ENCODE measurements at places on chromosomes 2 and 18.

- DNase-seq: no peak
Measured at GRCh38 chr2:19262150-19262549, 96.3 kb downstream of the OSR1 start.

- DNase-seq: no peak
Measured at GRCh38 chr18:67672155-67672554, 155.6 kb upstream of the DSEL start.

DNA sequence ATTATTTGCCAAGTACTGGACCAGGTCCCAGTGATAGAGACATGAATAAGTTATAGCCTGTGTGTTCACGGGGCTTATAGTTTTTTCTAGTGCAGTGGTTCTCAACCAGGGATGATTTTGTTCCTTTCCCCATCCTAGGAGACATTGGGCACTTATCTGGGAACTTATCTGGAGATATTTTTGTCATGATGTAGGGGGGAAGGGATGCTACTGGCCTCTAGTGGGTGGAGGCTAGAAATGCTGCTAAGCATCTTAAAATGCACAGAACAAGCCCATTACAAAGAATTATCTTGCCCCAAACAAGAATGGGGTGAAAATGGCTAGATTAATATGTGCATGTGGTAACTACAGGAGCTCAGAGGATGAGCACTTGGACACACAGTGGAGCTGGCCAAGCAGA is 75.2 kb downstream of the KLHL29 start:
- no peak for DNase-seq

GRCh38 chr2:241859436-241860183 is 916 bp upstream of the PDCD1 start:
- DNase-seq: peak; percentile 87

- peak; percentile 31 for DNase-seq
Measured at GRCh38 chr2:169928463-169928864, 101.2 kb downstream of the UBR3 start.

DNA sequence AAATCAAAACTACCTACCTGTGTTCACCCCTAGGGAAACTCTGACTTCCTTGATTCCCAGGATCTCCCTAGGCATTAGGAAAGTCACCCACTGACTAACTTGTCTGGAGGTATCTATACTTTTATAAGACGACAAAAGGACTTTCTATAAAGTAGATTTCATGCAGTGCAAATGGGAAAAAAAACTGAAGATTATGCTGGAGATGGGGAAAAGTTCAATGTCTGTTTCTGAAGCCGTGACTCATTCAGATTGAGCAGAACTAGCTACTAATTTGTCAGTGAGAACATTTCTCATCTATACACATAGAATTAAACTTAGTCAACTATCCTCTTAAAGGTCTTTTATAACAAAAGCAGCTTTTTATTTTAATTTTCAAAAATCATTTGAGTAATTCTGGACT is 6.0 kb downstream of the SEPTIN10 start:
- no peak for DNase-seq

DNA sequence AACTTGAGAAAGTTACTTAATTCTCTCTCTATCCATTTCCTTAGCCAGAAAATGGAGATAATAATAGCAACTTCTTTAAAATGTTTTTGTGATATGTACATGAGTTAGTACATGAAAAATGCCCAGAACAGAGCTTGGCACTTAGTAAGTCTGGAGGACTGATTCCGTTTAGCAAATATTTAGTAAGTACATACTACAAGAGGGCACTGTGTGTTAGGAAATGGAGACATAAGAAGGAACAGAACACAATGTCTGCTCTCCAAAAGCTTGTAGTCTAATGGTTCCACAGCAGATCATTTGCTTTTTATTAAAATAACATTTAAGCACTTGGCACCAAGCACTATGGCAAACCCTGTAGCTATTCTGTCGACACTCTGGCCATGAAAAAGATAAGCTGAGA is 47.5 kb upstream of the CDH20 start:
- no peak for DNase-seq

DNA sequence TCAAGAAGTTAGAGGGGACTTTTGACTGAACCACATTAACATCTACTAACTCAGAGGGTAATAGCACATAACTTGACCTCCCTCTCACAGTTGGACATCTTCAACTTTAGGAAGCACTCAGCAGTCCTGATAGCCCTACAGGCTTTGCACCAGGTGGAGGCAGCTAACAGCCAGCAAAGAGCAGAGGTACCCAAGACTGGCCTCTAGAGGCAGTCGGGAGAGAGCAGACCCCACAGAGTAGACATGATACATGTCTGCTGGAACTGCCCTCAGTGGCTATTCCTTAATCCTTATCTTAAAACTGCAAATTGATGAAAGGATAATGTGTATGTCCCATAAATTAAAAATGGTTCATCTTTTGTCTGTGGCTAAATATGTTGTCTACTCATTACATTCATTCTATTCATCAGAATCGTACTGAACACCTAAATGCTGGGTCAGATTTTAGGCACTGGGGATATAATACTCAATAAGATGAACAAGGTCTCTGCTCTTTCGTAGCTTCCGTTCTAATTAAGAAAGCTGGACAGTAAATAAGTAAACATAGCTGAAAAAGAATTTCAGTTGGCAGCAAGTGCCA is 49.8 kb downstream of the CAB39 start:
- DNase-seq: peak; percentile 33

DNA sequence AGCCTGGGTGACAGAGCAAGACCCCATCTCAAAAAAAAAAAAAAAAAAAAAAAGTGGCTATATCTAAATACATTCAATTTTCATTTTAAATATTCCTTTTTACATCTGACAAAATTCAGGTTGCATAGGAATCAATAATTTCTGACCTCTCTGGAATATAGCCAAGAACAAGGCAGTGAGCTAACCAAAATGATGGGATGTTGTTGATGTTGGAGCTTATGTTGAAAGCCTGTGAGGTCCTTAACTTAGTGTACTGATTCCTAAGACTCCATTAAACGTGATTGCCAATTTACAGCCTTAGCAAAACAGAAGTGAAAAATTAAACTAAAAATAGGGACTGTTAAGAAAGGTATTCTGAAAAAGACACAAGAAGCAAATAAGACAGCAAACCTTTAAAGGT is 109.6 kb downstream of the MEP1B start:
- no peak for DNase-seq

- no peak for DNase-seq
Measured at GRCh38 chr2:215797676-215798075, 215.7 kb downstream of the MREG start.

Data from GM10248 (cell line).